ENCODE measurements at places on chromosomes 4 and X. TPM values are rescaled to one million over a fixed set of nuclear protein-coding genes. Genes with fewer than 3 reads are reported as not detected.

DNA sequence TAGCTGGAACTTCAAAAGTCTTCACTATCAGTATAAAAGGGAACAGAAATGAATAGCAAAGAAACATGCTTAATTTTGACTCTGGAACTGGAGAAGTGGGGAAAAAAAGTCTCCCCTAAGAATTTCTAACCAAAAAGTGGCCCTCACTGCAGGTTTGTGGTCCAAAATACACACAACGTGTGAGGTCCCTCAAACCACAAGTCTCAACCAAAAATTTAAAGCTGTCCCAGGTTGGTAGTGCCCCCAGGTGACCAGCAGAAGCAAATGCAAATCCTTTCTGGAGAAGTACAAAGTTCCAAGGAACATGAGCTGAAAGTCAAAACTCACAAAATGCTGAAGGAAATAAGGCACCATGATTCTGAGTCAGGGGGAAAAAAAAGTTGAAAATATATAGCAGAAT, 23.6 kb upstream of the VAMP7 start:
- no peak for DNase-seq

DNA sequence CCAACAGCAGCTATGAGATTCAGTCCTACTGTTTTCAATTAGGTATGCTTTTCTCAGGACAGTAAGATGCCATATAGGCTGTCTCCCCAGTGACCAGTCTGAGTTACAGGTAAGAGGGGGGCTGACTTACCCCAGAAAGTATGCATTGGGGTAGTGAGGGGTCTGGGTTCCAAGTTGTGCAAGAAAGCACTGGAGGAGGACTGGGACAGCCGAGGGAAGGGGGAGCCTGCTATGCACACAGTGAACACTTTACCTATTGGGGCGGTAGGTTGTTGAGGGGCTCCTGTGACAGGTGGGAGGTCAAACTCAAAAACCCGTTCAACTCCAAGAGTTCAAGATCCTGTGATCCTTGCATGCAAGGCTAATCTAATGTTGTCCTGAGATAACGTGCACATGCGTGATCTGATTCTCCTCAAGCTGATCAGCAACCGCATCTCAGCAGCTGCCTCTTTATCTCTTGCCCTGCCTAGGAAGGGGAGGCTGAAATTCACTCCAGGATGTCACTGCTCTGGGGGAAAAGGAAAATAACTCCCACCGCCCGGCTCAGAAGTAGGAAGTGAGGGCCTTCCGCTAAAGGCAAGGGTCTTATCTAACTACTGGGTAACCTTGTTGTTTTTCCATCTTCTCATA, 108.8 kb upstream of the KIT start:
- no peak for DNase-seq

- no peak for DNase-seq
Observed at GRCh38 chrX:136061286-136061685, 76.1 kb downstream of the SLC9A6 start.

DNA sequence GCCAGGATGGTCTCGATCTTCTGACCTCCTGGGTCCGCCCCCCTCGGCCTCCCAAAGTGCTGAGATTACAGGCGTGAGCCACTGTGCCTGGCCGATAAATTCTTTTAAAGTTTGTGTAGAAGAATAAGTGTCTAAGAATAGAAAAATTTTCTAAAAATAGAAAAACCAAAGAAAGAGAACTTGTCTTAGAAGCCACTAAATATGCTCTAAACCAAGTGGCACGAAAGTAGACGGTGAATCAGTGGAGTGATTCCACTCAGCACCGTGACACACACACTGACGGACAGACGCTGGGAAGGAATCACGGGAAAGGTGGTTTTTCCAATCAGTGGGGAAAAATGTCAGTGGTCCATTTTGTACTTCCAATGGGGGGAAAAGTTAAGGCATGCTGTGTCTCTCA, 72.7 kb upstream of the PSAPL1 start:
- no peak for DNase-seq

NAP1L3 gene
- total RNA-seq: 0.26 TPM

DNA sequence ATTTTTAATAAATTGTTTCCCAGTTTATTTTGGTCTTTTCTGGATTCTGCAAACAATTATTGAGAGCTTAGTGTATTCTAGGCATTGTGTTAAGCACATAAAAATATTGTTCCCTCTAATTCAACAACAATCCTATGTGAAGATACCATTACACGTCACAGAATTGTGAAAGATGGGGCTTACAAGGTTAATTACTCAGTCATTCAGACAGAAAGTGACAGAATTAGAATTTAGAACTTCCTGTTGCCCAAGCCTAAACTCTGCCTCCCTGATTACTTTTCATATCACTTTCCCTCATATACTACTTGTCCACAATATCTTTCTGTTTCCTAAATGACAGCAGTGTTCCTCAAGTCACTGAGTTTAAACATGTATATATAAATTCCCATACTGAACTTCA, 186.7 kb upstream of the VEGFC start:
- DNase-seq: no peak

PCDH7 gene
- total RNA-seq: 38.1 TPM

- DNase-seq: no peak
Observed at GRCh38 chr4:61493470-61493869, 293.3 kb downstream of the ADGRL3 start.

FGB gene
- total RNA-seq: not detected

DNA sequence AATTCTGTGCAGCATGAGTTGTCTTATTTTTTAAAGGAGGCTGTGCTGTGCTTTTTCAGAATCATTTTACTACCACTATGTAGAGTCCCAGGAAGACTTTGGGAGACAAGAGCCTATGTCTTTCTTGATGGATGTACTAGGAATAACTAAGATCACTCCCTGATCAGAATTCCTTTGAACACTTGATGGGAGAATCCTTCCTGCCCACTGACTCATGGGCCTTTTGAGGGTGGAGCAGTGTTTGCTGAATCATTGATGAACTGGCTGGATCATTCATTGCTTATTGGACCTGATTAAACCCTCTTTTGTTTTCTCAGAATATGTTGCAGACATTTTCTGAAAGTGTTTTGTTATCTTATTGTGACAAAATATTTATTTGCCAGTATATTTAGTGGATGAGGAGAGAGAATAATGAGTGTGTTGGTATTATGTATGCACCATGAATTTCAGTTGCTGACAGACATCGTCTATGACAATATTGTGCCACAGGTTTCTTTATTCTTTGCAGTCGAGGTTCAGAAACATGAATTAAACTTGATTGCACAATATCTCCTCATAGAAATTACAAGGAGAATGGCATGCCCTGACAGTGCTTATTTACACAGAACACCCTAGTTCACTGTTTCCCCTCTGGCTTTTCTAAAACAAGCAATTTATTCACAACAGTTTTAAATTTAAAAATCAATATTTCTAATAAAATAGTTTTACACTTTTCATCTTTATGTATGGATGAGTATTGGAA, 36.3 kb downstream of the POU4F2 start:
- DNase-seq: no peak

Data from suprapubic skin (tissue), 4 donors.